Stimulated activated CD4-positive, alpha-beta T cell treated with anti-CD3 and anti-CD28 coated beads, TNF-alpha, amount 100 ng/mL, for 1 hour (primary cell): ENCODE measurements at places on chromosomes 12 and 14.

DNA sequence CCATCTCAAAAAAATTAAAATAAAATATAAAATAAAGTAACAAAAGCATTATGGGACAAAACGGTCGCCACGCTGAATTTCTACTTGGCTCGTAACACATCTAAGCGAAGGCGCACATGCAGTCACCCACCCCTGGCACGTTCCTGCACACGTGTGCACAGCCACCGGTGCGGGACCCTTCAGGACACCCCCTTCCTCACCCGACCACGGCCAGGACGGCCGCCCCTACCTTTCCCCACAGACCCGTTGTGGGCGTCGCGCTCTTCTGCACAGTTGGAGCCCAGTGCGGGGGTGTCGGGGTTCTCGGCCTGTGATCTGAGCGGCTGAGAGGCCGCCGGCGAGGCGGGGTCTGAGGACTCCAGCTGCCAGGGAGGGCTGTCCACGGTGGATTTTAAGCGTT lies 44.4 kb upstream of the GPR68 start:
- no peak for DNase-seq

DNA sequence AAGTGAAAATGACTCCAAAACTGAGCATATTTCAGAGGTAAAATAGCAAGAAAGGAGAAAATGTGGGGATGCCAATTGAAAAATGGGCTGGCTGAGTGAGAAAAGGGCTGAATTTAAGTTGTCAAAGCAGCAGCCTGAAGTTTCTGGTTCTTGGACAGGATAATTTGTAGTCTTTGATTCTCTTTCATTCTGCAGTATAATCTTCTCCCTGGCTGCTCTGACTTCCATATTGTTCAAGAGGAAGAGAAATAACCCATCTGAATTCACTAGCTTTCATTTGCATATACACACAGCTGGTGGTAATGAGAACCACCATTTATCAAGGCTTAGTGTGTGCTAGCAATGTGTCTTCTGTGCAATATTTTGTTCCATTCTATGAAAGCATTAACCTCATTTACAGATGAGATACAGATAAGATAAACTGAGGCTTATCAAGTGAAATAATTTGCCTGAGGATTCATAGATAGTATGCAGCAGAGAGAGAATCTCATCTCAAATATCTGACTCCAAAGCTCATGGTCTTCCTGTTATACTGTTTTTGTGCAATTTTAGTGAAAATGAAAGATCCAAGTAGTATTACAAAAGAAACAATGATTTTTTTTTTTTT lies 184.2 kb downstream of the TMTC2 start:
- no peak for DNase-seq

- DNase-seq, result no peak
Observed at GRCh38 chr12:23555825-23556207, 393.7 kb downstream of the SOX5 start.

DNA sequence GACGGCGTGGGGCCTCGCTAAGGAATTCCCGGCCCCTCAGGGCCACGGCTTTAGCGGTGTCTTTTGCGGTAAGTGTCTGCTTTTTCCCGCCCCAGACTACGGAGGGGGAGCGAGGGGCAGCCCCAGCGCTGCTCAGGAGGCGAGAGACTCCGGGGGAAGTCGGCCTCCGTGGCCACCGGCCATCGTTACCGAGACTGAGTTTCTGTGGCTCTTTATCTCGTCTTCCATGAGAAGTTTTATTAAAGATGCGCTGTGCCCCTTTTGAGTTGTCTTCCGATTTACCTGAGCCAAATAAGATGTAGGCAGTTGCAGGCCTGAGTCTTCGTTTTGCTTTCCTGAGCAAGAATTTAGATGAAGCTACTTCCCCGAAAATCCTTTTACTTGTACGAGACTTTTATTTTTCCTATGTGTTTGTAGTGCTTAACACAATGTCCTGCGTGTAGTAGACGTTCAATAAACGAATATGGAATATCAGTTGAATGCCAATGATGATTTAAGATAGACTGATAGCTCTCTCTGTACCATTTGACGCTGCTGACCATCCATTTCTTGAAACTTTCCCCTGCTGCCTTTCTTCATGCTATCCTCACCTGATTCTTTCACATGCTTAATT lies 462 bp downstream of the SRP54 start:
- no peak for DNase-seq

GRCh38 chr12:56046027-56046780 lies 4.5 kb downstream of the RPS26 start:
- no peak for DNase-seq

GRCh38 chr12:42539696-42540095 lies 49.9 kb downstream of the PRICKLE1 start:
- no peak for DNase-seq

GRCh38 chr12:77023501-77023900 lies 41.9 kb downstream of the E2F7 start:
- DNase-seq, result no peak

GRCh38 chr12:51972849-51973273 lies 21.4 kb downstream of the ACVR1B start:
- DNase-seq, result no peak

GRCh38 chr14:91364524-91365270 lies 52.9 kb downstream of the CCDC88C start:
- no peak for DNase-seq

- DNase-seq, result no peak
Observed at GRCh38 chr14:95046711-95047681, 110.3 kb downstream of the DICER1 start.

- DNase-seq, result no peak
Observed at GRCh38 chr12:41576925-41577324, 388.8 kb downstream of the PDZRN4 start.

DNA sequence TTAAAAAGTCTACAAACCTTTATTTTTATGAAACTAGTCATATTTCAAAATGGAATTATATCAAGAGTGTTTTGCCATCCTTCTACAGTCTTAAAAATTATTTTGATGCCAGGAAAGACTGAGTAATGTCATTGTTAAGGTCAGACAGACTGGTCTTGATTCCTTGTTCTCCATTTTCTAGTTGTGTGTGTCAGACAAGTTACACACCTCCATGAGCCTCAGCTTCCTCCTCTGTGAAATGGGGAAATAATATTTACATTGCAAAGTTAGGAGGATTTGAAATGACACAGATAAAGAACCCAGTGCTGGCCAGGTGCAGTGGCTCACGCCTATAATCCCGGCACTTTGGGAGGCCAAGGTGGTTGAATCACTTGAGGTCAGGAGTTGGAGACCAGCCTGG lies 47.4 kb upstream of the ELK3 start:
- DNase-seq, result no peak

DNA sequence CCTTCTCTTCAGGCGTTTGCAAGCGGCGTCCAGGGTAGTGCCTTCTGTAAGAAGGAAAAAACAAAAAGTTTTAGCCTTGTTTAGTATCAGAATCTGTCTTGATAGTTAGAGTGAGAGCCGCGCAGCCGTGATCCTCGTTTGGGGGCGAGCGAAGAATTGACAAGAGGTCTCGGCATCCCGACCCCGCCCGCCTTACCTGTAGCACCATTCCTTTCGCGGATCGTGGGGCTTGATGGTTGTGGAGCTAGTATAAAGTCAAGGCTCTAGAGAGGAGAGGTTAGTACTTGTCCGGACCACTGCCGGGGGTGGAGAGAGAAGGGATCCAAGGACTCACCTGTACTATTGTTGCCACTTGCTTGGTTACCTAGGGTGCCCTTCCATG lies 494 bp downstream of the TMTC3 start:
- DNase-seq, result no peak

- DNase-seq, result no peak
Observed at GRCh38 chr12:51889216-51890132, 1.6 kb downstream of the ANKRD33 start.

- no peak for DNase-seq
Observed at GRCh38 chr14:103057028-103057371, 349 bp downstream of the CDC42BPB start.

DNA sequence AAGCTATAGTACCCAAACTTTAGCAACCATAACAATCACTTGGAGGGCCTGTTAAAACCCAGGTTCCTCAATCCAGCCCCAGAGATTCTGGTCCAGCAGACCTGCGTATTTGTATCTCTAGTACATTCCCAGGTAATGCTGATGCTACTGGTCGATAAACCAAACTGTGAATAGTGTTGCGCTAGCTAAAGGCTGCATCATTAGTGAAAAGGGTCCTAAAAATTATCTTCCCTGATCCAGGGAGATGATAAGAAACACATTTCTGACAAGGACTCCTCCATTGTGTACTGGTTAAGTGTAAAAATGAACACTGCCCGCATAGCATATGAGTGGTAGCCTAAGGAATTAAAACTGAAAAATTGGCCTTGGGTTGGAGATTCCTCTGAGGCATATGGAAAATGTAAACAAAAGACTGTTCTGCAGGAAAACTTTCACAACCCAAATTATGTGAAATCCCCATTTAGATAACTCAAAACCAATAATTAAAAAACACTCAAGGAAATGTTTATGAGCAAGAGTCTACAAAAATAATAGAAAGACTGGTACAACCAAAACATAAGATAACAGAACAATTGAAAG lies 322.7 kb downstream of the CEP128 start:
- no peak for DNase-seq

GRCh38 chr14:24266344-24267244 lies 3.6 kb upstream of the TGM1 start:
- DNase-seq, result no peak

GRCh38 chr12:50055831-50056638 lies 1.4 kb upstream of the ASIC1 start:
- peak; percentile 52 for DNase-seq

- no peak for DNase-seq
Observed at GRCh38 chr14:63852271-63852816, 460 bp upstream of the SYNE2 start.

DNA sequence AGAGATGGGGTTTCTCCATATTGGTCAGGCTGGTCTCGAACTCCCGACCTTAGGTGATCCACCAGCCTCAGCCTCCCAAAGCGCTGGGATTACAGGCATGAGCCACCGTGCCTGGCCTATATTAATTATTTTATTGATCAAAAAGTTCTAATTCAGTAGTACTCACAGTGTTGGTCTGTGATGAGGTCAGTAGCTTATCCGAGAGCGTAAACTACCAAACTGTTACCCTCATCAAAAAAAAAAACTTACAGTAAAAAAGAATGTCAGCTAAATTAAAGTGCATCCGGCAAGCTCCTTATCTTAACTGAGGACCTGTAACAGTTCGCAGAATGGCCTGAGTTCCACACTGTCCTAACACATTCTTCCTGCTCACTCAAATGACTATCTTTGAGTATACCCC lies 228.2 kb downstream of the SOX5 start:
- no peak for DNase-seq

GRCh38 chr14:100399052-100399849 lies 76.1 kb downstream of the SLC25A47 start:
- no peak for DNase-seq

DNA sequence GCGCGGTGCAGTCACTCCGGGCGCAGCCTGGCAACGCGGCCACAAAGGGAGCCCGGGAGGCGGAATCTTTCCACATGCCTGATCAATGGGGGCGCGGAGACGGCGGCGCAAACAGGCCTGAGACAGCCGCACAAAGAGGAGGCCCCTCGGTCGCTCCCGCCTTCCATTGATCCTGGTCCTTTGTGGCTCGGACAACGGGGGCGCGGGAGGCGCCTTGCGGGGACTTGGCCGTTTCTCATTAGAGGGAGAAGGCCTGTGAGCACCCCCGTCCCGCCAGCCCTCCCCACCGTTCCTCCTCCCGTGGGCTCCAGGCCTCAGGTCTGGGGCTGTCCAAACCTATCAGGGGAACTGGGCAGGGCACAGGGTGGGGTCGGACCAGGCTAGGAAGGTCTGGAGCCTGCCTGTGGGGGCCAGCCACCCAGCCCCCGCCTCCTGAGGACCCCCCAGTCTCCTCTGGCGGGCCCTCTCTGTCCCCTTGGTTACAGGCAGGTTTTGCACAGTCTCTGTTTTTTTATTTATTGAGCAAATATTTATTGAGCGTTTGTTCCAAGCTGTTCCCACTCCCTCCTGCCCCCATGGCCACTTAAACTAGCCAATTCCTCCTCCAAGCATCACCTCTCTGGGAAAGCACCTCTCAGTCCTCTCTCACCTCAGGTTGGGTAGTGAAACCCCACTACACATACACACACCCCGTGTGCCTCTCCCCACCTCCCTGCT lies 29.0 kb upstream of the MSI1 start:
- DNase-seq, result no peak

DNA sequence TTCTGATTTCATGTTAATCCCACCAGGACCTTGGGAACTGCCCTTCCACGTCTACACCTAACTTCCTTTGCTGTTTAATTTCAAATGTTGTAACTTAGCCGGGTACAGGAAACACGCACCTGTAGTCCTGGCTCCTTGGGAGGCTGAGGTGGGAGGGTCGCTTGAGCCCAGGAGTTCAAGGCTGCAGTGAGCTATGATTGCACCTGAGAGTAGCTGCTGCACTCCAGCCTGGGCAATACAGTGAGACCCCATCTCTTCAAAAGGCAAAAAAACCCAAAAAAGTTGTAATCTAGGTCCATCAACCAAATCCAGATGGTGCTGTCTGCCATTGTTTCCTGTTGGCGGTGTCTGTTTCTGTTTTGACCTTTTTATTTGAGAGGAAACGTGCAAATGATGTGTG lies 14.5 kb downstream of the BCL7A start:
- DNase-seq, result no peak

DNA sequence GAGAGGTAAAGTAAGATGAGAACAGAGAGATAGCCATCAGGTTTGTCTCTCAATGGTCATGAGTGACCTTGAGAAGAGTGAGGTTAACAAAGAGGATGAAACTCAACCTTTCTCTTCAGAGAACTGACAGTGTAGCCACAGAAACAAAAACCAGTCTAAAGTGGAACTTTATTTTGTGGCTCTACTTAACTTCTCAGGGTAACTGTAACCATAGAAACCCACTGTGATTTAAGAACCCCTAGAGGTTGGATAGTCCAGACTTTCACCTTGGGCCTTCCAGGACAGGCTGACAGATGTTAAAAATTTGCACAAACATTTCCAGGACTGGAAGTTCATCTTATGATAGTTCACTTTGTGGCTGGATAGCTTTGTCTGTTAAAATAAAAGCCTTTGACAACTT lies 48.5 kb downstream of the ATP23 start:
- DNase-seq, result no peak

GRCh38 chr14:76123426-76124225 lies 28.1 kb upstream of the GPATCH2L start:
- no peak for DNase-seq

DNA sequence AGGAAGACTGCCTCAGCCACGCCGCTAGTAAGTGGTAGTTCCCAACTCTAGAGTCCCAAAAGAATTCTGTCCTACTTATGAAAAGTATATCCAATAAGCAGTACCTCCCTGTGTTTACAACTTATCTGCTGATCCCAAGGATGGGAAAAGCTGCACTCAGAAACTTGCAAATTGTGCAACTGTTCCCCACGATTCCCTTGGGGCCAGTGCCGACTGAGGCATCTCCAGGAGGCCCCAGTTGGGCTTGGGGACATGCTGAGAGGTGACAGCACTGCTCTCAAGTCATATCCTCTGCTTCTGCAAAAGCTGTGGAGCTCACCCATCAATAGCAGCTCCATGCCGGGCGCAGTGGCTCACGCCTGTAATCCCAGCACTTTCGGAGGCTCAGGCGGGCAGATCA lies 23.7 kb downstream of the SPRING1 start:
- DNase-seq, result no peak

- no peak for DNase-seq
Observed at GRCh38 chr14:31084385-31084784, 58.2 kb upstream of the STRN3 start.

- DNase-seq, result no peak
Observed at GRCh38 chr14:43479596-43480195, 1027.4 kb downstream of the FSCB start.
